ENCODE measurements at places on chromosomes 13 and 19.

DNA sequence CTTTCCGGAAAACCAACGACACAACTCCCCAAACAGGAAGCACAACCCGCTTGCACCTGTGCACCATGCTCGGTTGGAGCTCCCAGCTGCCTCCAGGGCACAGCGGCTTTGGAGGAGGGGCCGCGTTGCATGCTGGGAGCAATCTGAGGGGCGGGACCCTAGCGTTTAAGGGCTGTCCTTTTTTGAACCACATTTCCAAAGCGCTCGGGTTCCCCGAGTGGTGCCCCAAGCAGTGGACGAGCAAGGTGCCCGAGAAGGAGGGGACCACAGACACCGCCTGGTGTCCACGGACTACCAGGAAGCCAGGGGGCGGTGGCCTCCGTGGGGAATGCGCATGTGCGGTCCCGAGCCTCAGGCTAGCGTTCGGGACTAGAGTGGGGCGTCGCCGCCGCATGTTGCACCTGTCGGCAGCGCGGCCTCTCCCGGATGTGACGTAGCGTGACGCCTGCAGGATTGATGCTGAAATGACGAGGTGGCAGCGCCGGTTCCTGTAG lies 11.9 kb upstream of the ZNF57 start:
- no peak for DNase-seq

DNA sequence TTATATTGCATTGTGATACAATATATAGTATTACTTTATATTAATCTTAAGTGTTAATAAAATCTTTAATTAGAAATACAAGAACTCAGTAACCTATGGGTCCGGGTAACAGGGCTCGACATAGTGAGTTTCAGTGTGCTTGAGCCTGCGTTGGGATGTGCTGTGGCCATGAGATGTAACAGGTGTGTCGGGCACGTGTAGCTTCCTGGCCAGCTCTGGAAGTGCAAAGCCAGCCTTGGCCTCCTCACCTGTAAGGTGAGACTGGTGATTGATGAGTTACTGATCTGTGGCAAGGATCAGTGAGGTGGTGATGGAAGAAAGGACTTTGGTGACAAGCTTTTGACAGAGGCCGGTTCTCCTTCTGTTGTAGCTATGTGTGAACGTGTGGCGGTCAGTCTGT lies 19.2 kb downstream of the ATP4B start:
- DNase-seq = no peak

DNA sequence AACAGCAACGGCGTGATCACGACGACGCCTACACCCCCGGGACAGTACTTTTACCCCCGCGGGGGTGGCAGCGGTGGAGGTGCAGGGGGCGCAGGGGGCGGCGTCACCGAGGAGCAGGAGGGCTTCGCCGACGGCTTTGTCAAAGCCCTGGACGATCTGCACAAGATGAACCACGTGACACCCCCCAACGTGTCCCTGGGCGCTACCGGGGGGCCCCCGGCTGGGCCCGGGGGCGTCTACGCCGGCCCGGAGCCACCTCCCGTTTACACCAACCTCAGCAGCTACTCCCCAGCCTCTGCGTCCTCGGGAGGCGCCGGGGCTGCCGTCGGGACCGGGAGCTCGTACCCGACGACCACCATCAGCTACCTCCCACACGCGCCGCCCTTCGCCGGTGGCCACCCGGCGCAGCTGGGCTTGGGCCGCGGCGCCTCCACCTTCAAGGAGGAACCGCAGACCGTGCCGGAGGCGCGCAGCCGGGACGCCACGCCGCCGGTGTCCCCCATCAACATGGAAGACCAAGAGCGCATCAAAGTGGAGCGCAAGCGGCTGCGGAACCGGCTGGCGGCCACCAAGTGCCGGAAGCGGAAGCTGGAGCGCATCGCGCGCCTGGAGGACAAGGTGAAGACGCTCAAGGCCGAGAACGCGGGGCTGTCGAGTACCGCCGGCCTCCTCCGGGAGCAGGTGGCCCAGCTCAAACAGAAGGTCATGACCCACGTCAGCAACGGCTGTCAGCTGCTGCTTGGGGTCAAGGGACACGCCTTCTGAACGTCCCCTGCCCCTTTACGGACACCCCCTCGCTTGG lies 966 bp downstream of the JUNB start:
- peak; percentile 78 for DNase-seq

DNA sequence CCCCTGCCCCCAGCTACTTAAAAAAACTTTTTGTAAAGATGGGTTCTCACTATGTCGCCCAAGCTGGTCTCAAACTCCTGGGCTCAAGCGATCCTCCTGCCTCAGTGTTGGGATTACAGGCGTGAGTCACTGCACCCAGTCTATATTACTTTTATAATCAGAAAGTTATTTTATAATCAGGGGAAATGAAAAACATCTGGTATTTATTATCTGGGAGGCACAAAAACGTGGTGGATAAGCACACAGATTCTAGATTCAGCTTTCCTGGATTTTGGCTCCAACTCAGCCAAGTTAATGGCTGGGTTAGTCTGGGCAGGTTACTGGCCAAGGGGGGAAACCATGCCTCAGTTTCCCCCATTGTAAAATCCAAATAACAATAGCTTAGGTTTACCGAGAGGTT lies 24.7 kb downstream of the KEAP1 start:
- DNase-seq = no peak

- DNase-seq = peak; percentile 85
These were observed 687 bp upstream of the FTL start for GRCh38 chr19:48964205-48965039.

DNA sequence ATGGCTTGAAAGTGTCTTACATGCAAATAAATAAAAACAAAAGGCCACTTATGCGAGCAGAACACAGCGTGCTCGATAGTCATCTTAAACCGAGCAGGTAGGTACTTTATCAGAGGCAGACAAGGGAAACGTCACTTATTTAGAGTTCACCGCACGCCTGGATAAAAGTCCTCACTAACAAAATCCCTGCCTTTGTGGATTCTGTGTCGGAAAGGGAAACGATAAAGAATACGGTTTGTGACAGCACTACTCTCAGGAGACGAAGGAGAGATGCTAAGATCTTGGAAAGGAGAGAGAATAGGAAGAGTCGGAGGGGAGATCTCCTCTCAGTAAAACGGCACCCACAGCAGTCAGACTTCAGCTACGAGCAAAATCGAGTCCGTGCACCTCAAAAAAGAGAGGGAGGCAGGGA lies 581 bp downstream of the RCBTB1 start:
- DNase-seq = peak; percentile 52

DNA sequence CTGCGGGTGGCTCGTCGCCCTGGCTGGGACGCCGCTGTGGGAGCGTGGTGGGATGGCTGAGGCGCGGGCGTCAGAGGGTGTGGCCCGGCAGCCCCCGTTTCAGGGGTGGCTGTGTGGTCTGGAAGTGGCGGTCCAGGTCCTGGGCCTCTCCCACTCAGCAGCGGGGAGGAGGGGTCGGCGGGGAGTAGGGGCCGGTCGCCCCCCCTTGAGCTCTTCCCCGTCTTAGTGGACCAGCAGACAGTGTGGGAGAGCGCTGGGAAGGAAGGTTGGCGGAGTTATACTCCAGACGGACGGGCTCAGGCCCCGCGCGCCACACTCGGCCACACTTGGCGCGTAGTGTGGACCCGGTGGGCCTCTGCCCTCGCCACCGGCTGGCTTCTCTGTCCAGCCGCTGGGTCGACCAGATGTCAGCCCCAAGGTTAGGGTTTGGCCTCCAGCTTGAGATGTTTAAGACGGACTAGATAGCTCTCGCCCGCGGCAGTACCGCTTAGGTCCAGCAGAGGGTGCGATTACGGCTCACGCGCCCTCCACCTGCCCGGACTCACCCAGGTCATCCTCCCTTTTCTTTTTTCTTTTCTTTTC lies 21.7 kb upstream of the ZNF429 start:
- DNase-seq = peak; percentile 21

All from erythroblast (primary cell).